ENCODE measurements at places on chromosomes 7 and 10.

GRCh38 chr10:71957546-71958275, 6.5 kb upstream of the CHST3 start:
- DNase-seq: no peak

DNA sequence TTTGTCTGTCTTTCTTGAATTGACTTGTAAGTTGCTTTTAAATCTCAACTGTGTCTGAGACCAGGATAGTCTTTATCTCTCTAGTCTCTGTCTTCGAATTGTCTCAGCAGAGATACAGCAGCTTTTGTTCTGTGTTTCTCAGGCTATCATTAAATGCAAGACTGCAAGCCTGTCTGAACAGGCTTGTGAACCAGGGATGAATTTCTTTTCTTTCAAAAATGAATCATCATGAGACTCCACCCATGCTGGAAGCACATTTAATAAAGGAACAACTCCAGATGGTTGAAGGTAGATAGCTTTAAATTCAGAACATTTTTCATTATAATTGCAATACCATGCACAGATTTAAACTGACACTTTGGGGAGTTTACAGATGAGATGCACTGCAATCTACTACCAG, 155.9 kb downstream of the SEC23IP start:
- no peak for DNase-seq

DNA sequence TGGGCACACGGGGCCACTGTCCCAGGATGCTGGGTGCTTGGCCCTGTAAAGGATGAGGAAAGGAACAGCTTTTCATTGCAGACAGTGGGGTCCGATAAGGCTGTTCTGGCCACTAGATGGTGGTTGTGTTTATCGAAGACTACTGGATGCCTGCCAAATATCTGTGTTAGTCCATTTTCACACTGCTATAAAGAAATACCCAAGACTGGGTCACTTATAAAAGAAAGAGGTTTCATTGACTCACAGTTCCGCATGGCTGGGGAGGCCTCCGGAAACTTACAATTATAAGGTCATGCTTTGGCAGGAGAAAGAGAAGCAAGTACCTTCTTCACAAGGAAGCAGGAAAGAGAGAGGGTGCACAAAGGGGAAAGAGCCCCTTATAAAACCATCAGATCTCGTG, 32.2 kb upstream of the GARS1 start:
- DNase-seq: no peak

DNA sequence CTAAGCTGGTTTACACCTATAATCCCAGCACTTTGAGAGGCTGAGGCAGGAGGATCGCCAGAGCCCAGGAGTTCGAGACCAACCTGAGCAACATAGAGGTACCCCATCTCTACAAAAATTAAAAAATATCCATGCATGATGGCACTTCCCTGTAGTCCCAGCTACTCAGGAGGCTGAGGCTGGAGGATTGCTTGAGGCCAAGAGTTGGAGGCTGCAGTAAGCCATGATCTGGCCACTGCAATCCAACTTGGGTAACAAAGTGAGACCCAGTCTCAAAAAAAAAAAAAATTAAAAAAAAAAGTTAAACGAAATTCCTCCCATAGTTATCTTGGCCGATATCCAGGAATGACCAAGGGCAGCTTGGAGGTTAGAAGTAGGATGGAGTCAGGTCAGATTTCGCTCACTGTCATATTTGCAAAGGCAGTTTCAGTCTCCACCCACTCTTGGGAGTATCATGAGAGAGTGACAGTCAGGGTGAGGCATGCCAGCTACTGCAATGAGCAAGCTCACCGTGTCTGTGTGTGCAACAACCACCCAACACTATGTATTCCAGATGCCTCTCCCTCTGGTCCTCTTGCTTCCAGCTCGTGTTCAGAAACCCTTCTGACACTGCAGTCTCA, 6.0 kb upstream of the ZDHHC4 start:
- DNase-seq: no peak

GRCh38 chr10:64116707-64117106, 595.5 kb downstream of the REEP3 start:
- DNase-seq: no peak

DNA sequence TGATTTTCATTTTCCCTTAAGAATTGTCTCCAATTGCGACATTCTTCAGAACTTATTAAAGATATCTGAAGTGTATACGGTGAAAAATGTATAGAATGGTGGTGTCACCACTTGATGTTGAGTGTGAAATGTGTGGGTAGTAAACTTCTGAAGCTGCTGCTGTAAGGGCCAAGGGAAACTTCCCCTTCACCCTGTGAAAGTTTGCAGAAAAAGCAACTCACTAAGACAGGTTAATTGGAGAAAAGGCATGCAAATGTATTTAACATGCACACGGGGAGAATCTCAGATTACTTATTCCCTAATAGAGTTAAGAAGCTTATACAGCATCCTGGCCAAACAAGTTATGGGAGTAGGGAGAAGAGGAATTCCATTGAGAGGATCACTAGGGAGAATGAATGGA, 173.0 kb downstream of the NSUN6 start:
- no peak for DNase-seq

GRCh38 chr7:142611566-142612236, 137.6 kb upstream of the PRSS1 start:
- DNase-seq: no peak

DNA sequence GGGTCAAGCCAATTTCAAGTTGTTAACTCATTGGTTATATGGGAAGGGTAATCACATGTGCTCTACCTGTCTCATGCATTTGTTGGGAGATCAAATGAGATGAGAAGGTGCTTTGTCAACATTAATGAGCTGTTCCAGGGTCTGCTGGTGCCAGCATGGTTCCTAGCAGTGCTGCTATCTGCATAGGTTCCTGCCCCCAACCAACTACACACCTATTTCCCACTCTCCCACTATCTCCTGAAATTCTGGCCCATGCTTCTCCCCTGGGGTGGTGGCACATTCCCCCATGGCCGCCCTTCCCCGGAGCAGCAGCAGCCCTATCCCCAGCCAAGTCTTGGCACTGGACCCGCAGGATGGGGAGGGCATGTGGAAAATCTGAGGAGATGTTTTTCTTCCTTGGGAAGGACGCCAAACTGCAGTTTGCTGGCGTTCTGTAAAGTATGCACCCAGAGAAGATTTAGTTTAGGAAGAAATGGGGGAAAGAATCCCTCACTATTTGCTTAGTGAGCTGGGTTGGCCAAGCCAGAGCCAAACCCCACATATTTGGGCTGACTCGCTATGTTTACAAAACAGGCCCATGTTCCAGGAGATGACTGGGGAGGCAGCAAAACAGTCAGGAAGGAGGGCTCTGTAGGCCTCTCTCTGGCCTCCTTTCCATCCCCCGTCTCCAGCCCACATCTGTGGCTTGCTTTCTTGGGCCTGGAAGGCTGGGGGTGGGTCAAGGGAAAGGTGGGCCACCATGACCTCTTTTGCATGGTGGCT, 42.5 kb downstream of the PPP1R3C start:
- no peak for DNase-seq

GRCh38 chr7:28432105-28432504, 19.8 kb downstream of the CREB5 start:
- no peak for DNase-seq

DNA sequence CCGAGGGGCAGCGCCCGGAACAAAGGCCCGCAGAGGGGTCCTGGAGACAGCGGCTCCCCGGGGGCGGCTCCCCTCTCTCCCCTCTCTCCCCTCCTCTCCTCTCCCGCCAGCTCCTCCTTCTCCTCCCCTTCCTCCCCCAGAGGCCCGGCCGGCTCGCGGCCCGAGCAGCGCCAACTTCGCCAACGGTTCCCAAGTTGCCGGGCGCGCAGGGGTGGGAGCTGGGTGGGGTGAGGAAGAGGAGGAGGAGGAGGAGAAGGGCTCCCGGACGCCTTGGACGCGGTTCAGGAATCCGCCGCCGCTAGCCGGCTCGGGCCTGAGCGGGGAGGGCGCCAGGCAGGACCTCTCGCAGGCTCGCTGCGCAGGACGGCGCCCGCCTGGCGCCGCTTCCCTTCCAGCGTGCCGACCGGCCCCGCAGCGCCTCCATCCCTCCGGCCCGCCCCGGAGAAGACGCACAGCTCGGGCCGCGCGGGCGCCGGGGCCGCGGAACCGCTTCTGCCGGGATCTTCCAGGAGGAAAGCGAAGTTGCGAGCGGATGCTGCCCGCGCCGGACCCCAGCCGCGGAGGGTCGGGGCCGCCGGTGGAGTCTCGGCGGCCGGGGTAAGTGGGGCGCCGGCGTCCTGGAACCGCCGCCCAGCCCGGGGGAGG, at the start of gene CHST3:
CHST3 (plus strand) TSS at position 298 of the 645 bp plus-strand sequence. CDS start 41,448 bp downstream, outside the sequence.
- peak; percentile 68 for DNase-seq

- no peak for DNase-seq
Observed at GRCh38 chr10:116440330-116441030, 12.8 kb downstream of the PNLIPRP3 start.

- no peak for DNase-seq
Observed at GRCh38 chr10:100625816-100626215, 90.1 kb downstream of the HIF1AN start.

- DNase-seq: no peak
Observed at GRCh38 chr10:110141871-110142635, 65.4 kb upstream of the MXI1 start.

GRCh38 chr7:75931680-75932079, 16.7 kb downstream of the POR start:
- DNase-seq: no peak

DNA sequence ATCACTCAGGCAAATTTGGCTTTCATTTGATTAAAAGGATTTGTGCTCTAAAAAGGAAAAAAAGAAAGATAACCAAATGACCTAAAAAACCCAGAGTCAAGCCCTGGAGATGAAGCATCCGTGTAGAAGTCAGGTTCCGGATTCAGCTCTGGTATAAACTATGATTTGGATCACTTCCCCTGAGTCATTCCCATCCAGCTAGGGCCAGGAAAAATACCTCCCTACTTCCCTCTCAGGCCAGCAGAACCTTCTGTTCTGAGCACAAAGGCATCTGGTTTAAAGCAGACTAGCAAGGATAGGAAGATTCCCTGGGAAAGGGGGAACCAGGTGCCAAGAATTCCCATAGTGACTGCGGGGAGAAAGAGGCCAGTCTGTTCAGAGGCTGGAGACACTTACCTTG, 25.7 kb upstream of the NDST2 start:
- DNase-seq: no peak

- no peak for DNase-seq
Observed at GRCh38 chr10:105534086-105534485, 893.0 kb downstream of the SORCS3 start.

- no peak for DNase-seq
Observed at GRCh38 chr7:17545348-17545747, 246.9 kb downstream of the AHR start.

DNA sequence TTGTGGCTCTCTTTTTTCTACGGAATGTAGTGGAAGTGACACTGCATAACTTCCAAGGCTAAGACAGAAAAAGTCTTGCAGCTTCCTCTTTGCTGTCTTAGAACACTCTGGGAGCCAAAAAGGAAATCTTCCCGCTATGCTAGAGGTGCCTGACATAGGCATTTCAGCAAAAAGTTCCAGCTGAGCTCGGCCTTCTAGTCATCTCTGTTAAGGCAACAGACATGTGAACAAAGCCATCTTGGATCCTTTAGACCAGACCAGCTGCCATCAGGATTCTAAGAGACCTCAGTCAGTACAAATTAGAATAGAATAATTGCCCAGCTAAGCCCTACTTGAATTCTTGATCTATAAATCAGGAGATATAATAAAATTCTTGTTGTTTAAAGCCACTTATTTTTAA, 16.3 kb upstream of the COL1A2 start:
- no peak for DNase-seq

DNA sequence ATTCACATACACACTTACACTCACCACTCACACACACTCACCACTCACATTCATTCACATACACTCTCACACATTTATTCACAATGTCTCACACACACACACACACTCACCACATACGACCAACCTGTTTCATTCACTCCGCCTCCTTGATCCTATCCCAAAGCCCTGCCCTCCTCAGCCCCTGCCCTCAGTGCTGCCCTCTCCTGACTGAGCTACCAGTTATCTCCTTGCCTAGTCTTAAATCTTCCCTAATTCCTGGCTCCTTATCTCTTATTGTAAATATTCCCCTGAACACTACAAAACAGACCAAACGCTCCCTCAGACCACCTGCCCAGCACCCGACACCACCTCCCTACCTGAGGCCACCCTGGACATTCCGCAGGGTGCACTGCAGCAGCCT, 26.1 kb upstream of the C10orf120 start:
- no peak for DNase-seq

DNA sequence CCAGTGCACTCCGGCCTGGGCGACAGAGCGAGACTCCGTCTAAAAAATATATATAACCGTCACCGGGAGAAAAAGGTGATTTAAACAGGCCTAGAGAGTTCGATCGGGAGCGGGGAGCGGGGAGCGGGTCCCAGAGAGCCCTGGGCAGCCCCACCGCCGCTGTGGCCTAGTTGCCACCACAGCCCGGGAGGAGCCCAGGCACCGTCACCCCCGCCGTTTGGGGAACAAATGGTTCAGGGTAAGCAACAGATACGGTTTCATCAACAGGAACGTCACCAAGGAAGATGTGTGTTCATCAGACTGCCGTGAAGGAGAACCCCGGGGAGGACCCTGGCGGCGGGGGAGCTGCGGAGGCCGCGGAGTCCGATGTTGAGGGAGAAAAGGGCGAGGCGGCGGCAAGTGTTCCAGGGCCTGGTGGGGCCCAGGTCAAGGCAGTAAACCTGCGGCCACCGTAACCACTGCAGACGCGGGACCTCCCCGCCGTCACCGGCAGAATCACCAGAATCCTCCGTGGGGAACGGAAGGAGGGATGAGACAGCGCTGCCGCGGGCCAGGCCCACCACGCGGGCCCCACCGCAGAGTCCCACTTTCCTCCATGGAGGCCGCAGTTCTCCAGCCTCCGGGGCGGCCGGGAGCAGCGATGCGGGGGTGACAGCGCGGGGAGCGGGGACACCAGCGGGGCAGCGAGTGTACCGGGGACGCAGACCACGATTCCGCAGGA, 103.4 kb downstream of the GALNT11 start:
- no peak for DNase-seq

- no peak for DNase-seq
Observed at GRCh38 chr7:67463316-67463715, 466.7 kb downstream of the TYW1 start.
